Activated naive CD4-positive, alpha-beta T cell (primary cell): ENCODE measurements at places on chromosomes 7 and 10.

- DNase-seq: no peak
Observed at GRCh38 chr10:17085011-17085725, 44.4 kb downstream of the CUBN start.

DNA sequence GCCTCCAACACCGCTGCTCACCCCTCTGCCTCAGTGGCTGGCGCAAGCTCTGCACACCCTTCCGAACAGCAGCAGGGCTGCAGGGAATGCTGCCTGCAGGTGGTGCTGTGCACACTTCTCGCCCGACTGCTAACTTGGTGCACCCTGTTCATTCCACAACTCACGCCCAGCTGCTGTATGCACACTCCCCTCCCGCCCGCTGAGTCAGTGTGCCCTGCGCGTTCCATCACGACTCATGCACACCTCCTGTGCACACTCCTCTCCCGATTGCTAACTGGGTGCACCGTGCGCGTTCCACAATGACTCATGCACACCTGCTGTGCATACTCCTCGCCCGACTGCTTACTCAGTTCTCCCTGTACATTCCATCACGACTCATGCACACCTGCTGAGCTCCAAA is 21.5 kb downstream of the ADARB2 start:
- no peak for DNase-seq

- DNase-seq: no peak
Observed at GRCh38 chr10:6885284-6885683, 305.2 kb upstream of the PRKCQ start.

DNA sequence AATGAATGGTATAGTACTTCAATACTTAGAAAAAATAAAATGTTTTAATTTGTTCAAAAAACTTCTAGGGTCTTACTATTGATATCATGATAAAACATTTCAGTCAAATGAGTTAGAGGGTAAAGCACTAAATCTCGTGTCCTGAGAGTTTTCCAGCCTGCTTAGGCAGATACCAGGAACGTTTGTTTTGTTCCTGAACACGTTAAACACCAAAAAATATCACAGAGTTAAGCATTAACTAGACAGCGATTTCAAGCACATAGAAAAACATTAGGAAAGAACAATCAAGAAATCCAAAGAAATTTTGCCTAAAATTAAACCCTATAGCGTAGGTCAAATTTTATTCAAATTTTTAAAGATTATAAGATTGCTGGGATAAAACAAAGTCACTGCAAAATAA is 204.6 kb upstream of the AGR3 start:
- no peak for DNase-seq

DNA sequence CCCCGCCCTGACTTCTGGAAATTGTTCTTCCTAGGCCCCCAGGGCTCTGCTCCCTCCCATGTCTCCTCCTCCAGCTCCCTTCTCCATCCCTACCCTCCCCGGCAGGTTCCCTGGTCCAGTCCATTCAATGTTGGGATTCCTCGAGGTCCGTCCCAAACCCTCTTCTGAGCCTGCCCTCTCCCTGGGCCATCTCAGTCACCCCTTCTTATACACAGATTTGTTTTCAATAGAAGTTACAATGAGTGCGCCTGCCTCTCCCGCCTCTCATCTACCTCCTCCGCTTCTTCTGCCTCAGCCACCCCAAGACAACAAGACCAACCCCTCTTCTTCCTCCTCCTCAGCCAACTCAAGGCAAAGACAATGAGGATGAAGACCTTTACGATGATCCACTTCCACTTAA is 67.9 kb downstream of the OAT start:
- DNase-seq: no peak

GRCh38 chr7:70360557-70360956 is 762.3 kb downstream of the AUTS2 start:
- DNase-seq: no peak

GRCh38 chr7:83141927-83142326 is 20.8 kb downstream of the PCLO start:
- no peak for DNase-seq

DNA sequence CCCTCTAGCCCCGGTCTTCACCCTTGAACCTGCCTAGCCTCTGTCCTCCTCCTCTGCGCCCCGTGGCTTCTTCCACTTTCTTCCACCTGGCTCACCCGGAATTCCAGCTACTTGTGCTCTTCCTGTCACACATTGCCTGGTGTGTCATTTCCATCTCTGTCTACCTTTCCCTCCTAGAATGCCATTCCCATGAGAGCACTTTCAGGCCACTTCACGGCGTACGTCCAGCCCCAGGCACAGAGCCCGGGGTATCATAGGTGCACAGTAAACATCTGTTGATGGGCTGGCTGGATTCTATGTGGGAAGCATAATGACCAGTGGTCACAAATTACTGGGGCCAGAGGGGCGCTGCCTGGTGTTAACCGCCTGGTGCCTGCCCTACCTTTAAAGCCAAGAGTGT is 161.3 kb downstream of the CUX1 start:
- no peak for DNase-seq

- DNase-seq: no peak
Observed at GRCh38 chr10:2119316-2119715, 382.0 kb upstream of the ADARB2 start.

- DNase-seq: no peak
Observed at GRCh38 chr7:141072548-141073172, 1.2 kb upstream of the TMEM178B start.

GRCh38 chr7:121575194-121575765 is 179.2 kb upstream of the FAM3C start:
- no peak for DNase-seq

- no peak for DNase-seq
Observed at GRCh38 chr7:47301657-47302295, 280.1 kb downstream of the TNS3 start.

DNA sequence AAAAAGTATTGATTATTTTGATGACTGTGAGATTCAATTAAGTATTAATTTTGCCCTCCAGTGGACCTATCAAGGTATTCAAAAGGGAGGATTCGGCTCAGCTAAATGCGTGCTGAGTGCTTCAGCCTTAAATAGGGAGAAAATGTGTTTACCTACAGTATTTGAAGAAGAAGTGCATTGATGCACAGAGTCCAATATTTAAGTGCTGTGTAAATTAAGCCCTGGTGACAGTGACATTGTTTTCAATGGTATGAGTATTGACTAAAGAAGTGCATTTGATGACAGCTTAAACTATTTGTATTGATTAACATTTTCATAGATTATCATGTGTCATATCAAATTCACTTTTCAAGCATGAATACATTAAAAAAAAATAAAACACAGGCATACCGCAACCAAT is 106.6 kb downstream of the POU6F2 start:
- no peak for DNase-seq

- peak; percentile 45 for DNase-seq
Observed at GRCh38 chr10:132223156-132223590, 36.4 kb downstream of the DPYSL4 start.

DNA sequence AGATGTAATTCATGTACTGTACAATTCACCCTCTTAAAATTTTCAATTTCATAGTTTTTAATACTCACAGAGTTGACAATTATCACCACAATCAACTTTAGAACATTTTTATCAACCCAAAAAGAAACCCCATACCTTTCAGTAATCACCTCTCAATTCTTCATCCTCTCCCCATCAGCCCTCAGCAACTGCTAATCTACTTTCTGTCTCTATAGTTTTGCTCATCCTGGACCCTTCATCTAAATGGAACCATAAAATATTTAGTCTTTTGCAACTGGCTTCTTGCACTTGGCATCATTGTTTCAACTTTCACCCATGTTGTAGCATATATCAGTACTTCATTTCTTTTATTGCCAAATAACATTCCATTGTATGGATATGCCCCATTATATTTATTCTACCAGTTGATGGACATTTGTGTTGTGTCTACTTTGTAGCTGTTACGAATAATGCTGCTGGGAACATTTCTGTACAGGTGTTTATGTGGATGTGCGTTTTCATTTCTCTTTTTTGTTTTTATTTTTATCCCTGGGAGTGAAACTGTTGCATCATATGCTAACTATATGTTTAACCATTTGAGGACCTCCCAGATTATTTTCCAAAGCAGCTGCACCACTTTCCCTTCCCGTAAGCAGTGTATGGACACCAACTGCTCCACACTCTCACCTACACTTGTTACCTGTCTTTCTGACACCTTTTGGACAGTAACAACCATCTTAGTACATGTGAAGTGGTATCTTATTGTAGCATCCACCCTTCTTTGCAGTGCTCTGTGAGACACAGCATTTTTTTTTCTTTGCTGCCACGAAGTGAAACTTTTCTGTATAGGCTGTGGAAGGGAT is 65.4 kb upstream of the APBB1IP start:
- DNase-seq: no peak

DNA sequence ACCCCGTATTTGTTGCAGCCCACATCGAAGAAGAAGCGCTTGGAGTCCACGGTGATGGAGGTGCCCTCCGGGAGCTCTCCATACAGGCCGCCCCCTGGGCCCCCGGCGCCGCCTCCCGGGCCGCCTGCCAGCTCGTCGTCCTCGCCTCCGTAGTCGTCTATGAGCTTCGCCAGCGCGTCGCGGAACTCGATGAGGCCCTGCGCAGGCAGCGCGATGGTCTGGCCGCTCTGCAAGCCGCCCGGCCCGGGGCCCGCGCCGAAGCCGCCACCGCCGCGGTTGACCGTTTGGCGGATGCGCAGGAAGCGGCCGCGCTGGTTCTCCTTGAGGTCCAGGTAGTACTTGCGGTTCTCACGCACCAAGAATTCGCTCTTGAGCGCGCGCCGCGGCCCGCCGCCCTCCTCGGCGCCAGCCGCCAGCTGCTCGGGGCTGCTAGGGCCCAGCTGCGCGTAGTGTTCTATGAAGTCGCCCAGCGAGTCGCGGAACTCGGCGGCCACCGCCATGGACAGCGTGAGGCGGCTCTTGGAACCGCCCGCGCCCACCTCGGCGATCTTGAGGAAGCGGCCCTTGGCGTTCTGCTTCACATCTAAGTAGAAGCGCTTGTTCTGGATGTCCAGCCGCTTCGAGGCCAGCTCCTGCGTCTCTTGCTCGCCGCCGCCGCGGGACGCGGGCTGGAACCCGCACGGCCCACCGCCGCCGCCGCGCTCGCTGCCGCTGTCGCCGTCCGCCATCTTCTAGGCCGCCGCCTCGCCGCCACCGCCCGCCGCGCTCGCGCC is 523 bp downstream of the PURB start:
- DNase-seq: peak; percentile 32

- no peak for DNase-seq
Observed at GRCh38 chr10:88458209-88458608, 124.9 kb downstream of the RNLS start.

DNA sequence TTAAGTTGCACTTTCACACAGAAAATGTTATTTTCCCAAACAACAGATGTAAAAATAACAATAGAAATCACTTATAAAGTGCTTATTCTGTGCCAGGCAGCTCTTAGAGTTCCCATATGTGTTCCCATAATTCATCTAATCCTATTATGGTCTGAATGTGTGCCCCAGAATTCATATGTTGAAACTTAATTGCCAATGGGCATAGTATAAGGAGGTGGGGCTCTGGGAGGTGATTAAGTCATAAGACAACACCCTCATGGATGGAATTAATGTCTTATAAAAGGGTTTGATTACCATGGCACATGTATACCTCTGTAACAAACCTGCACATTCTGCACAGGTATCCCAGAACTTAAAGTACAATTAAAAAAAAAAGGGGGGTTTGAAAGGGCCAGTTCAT is 92.7 kb downstream of the FZD1 start:
- DNase-seq: no peak

GRCh38 chr7:12754179-12754578 is 66.7 kb downstream of the ARL4A start:
- no peak for DNase-seq

DNA sequence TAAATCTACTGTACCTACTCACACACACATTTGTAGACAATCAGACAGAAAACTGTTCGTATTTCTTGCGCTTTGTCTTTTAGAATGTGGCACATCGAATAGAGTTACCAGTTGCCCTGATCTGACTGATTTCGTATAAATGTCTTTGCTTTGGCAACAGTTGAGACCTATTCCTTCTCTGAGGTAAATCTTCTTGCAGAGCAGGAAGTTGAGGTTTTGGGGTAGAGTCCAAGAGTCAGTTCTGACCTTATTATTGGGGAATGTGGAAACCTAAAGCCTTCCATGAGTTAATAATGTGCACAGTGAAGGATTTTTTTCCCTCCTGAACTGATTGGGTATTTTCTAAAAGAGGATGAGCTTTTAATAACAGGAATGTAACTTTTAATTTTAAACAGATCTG is 135.3 kb downstream of the KIAA1217 start:
- DNase-seq: no peak

GRCh38 chr7:70711452-70711851 is 420.5 kb upstream of the GALNT17 start:
- no peak for DNase-seq

- DNase-seq: no peak
Observed at GRCh38 chr7:140231771-140232491, 55.1 kb upstream of the KDM7A start.

GRCh38 chr10:79981450-79982361 is 32.8 kb upstream of the SFTPD start:
- DNase-seq: no peak

DNA sequence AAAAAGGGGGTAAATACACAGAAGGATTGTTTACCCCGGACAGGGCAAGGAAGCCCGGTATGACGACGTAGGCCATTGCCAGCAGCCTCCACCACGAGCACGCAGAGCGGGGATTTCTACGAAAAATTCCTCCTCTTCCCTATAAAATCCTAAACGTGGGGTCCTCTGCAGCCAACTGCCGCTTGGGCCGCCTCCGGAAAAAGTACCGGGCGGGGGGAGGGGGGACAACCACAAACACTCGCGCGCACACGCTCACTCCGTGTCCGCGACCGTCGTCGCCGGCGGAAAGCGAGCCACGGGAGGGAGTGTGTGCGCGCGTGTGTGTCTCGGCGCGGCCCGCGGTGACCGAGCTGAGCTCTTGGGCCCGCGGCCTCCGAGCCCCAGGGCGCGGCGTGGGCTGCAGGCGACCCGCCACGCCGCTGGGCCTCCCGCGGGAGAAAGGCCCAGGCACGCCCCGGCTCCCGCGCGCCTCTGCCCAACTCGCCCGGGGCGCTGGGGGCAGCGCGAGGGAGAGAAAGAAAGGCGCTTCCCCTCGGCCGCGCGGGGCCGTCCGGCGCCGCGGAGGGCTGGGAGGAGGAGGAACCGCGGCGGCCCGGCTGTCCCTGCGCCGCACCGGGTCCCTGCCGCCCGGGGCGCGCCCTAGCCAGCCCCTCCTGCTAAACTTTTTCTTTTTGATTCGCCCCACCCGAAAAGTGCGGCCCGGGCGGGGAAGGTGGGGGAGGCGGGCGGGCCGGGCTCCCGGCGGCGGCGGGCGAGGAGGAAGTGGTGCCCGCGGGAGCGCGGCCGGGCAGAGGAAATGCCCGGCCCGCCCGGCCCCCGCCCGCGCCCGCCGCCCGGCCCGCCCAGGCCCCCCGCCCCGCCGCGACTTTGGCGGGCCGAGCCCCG is 1.5 kb downstream of the CTBP2 start:
- no peak for DNase-seq
